Heart left ventricle (tissue), 16 donors: ENCODE measurements at places on chromosomes 2 and 18.

GRCh38 chr2:66334237-66335029 lies 100.5 kb upstream of the MEIS1 start:
- no peak for DNase-seq

DNA sequence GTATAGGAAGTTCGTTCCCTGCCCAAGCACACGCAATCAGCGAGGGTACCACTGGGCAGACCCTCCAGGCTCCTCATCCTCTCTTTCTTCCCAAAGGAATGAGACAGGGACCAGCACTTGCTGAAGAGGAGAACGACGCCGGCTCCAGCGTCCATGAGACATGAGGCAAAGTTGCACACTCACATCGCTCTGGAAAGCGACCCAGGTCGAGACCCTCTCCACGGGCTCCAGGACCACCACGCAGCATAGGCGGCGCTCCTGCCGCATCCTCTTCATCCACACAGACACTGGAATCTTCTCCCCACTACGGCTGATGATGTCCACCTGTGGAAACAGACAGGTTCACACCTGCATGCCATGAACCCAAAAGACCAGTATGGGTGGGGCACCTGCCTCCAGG lies 10.8 kb downstream of the PASK start:
- DNase-seq = no peak

DNA sequence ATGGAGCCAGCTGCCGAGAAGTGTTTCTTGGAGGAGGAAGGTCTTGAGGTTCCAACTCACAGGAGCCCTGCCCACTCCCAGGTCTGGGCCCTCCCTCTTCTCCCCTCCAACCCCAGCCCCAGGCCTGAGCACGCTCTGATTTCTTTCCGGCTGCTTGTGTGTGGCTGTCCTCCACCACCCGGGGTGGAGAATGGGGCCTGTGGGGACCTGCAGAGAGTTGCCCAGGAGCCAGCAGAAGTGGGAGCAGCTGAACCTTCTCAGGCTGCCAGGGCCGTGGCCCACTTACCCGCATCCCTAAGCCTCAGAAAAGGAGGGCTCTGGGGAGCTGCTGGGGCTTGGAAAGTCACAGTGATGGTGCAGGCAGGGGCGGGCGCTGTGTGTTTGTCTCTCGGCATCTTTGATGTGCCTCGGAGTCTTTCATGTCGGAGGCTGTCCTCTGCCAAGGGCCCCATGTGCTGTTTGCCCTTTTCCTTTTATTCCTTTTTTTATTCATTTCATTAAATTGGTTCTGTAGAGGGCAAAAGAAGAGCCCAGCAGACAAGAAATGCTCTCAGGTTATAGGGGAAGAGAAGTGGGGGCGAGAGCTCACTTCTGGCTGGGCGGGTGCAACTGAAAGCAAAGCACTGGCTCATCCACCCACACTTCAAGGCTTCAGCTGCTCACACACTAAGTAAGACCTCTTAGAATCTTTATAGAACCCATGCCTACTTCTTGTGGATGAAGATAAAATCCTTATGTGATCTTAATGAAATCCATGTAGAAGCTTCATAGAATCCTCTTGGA lies 52.5 kb downstream of the SDC1 start:
- DNase-seq = no peak

- DNase-seq = no peak
Measured at GRCh38 chr18:57533006-57533867, 53.3 kb downstream of the FECH start.

DNA sequence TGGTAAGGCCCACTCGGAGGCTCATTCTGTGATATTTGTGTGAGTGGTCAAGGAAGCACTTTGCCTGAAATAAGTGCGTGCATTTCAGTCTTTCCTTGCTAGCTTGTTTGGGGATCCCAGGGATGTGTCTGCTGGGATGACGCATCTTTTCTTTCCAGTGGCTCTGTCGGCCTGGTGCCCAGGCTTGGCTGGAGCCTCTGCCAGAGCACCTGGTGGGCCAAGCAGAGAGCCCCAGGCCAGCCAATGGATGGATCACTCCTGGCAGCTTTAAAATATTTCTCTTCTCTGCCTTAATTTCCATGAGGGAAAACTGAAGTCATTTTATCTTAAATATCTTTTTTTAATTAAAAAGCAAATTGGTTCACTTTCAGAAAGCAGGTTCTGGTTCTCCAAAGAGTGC lies 501.8 kb upstream of the HS6ST1 start:
- DNase-seq = no peak

- no peak for DNase-seq
Measured at GRCh38 chr2:203936949-203937348, 386 bp downstream of the ICOS start.

- DNase-seq = no peak
Measured at GRCh38 chr2:207993151-207993763, 32.1 kb downstream of the PLEKHM3 start.

GRCh38 chr2:7145707-7146106 lies 228.5 kb downstream of the RNF144A start:
- DNase-seq = no peak
